ENCODE measurements at places on chromosomes 5 and 9.

DNA sequence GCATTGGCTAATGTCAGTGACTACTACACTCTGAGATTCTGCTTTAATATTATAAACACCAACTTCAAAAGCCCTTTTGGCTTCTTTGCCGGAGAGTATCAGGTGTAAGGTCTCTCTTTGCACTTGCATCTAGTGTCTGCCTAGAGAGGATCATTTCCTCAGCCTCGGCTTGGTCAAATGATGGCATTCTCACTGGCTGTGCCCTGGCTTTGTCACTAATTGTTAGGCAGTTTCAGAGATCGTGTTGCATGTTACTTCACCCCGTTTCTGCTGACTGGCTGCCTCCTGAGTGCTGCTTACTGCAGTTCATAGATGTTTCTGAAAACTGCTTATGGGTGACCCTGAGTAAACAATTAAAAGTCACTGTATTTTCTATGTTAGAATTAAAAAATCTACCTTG, 48.8 kb downstream of the SLC1A3 start:
- no peak for DNase-seq

DNA sequence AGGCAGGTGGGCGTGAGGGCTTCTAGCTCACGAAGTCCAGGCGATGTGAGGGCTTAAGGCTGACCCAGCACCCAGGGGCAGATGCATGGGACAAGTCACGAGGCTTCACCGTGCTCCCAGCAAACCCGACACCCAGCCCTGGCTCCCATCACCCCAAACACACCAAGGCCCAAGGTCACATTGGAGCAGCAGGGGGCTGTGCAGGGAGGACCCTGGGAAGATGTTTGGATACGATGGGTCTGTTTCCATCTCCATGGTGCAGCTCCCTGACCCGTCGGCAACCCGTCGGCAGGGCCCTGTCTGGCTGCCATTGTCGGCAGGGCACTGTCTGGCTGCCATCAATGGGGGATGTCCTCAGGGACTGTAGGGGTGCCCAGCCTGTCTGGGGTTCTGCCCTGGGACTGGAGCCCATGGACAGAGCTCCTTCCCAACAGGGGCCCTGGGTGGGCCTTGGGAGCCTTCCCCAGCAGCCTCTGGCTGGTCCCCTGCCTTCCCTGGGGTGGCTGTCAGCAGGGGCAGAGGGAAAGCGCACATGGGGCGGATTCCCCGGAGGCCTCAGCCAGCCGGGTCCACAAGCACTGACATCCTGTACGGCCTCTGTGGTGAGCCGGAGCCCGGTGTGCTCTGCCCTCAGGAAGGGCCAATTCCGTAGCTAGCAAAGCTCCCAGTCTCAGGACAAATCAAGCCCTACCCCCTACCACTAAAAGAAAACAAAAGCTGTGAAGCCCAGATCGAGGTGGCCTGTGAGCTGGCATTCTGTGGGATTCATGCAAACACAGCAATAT, 47.1 kb downstream of the NACC2 start:
- no peak for DNase-seq

- DNase-seq: no peak
These were observed 2.3 kb downstream of the UHRF2 start for GRCh38 chr9:6415266-6415665.

DNA sequence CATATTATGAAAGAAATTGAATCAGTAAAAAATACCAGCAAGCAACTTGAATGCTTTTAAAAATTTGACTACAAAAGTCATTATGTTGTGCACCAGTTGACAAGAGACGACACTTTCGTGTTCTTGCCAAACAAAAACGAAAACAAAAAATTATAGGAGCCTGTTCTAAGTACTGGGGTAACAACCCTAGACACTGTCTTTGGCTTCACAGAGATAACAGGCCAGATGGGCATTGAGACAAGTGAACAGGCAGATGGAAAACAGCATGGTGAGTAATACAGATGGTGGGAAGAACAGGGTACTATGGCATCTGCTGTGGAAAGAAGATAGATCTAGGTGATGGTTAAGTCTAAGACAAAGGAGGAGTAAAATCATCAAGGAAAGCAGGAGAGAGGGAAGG, 99.0 kb downstream of the CDH12 start:
- no peak for DNase-seq

DNA sequence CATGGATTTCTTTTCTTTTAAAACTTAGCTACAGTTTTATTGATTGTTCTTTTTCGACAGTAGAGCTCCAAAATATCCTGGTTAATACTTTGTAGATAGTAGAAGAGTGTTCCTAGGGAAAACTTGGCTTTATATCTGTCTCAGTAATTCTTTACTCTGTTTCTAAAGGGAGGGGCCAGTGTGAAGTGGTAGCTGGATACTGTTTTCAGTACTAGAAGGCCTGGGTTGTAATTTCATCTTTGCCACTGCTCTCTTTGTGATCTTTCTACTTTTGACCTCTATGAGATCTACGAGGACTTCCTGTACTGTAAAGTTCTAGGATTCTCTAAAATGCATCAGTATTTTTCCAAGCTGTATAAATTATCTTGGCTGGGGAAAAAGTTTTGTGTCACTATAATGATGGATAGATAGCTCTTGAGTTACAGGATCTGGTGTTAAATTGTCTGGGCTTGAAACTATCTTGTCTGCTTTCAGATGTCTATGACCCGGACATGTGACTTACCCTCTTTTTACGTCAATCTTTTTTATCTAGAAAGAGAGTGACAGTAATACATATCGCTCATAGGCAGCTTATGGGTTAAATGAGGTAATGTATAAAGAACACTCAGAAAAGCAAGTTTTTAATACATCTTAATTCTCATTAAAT, 53.6 kb downstream of the PRR16 start:
- DNase-seq: no peak
